ENCODE measurements at places on chromosomes 2 and 18.

DNA sequence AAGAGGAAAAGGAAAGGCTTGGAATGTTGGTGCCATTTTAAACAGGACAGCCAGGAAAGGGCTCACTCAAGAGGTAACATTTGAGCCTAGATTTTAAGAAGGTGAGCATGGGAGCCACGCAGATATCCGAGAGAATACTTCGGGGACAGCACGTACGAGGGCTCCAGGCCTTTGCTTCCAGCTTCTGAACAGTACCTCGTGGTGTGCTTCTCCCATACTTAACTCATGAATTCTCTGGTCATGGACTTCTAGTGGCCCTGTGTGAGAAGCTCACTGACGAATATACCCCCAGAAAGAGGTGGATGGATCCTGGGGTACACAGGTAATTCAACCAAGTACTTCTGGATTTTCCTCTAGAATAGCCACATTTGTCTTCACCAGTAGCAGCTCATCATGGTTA, 2.7 kb upstream of the VIT start:
- DNase-seq = no peak

DNA sequence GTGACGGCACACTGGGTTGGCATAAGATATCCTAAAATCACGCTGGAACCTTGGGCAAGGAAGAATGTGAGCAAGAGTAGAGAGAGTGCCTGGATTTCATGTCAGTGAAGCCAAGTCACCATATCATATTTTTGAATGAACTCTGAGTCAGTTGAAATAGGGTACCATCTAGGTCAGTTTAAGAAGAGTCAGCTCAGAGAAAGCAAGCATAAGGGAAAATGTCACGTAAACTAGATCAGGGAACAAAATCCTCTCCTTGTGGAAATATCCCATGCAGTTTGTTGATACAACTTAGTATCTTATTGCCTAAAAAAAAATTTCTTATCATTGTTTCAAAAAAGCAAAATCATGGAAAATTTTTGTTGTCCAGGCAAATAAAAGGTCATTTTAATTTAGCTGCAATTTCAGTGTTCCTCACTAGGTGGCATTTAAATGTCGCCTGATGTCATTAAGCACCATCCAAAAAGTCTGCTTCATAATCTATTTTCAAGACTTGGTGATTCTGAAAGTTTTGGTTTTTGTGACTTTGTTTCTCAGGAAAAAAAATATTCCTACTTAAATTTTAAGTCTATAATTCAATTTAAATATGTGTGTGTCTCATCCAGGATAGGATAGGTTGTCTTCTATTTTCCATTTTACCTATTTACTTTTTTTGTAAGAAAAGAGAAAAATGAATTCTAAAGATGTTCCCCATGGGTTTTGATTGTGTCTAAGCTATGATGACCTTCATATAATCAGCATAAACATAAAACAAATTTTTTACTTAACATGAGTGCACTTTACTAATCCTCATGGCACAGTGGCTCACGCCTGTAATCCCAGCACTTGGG, 19.6 kb downstream of the RSAD2 start:
- DNase-seq = no peak

DNA sequence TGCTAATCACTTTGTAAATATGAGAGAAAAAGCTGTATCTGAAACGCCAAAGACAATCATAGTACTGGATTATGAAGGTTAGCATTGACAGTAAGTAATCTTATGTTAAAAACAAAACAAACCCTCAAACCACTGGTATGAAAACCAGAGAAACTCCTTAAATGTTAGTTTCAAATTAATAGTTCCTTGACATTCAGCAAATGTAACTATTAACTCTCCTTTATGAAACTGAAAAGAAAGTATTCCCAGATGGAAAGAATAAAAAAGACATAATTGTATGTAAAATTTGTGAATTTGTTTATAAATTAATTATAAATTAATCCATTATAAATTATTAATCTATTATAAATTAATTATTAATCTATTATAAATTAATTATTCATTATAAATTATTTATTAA, 12.3 kb downstream of the FASTKD1 start:
- no peak for DNase-seq

- DNase-seq = no peak
Measured at GRCh38 chr2:119862127-119862889, 102.6 kb downstream of the PTPN4 start.

- no peak for DNase-seq
Measured at GRCh38 chr2:233400341-233400740, 46.0 kb downstream of the DGKD start.

DNA sequence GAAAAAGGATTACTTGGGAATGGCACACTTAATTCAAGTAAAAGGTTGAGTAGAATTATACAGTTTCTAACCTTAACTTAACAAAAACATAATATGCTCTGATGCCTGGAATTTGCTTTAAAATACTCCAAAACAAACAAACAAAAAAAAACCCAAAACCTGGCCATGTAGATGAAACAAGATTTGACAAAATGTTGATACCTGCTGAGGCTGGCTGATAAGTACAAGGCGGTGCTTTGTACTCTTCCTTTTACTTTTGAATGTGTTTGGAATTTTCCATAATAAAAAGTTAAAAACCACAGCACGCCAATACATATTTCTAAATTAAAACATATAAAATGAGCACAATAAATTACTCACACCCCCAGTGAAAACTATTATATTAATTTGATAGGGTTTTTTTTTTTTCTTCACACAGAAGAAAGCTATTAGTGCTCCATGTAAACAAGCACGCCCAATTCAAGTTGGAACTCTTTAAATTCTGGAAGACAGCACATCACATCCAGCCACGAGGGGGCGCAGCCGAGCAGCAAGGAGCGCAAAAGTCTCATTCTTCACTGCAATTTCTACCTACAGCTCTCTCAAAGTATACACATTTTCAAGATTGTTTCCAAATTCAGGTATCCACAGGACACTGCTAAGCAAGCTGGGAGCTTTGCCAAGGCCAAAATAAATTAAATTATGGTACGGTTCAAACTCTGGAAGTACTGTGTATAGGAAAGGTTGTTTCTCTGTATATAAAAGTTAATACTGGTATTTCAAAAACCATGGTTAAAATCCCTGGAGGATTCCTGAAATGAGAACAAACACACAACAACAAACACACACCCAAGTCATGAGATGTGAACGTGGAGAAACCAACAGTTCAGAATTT, 7.5 kb downstream of the SERTAD2 start:
- DNase-seq = peak; percentile 92

Measured in activated CD4-positive, alpha-beta T cell treated with anti-CD3 and anti-CD28 coated beads, Interleukin-2, amount 50 U/mL, for 48 hours (primary cell).